Thoracic aorta (tissue), 2 donors: ENCODE measurements at places on chromosomes 7 and 10. TPM values are rescaled to one million over a fixed set of nuclear protein-coding genes. Genes with fewer than 3 reads are reported as not detected.

GRCh38 chr10:68180490-68180889 lies 51.4 kb downstream of the ATOH7 start:
- no peak for DNase-seq

- DNase-seq = no peak
Observed at GRCh38 chr7:79820387-79820786, 314.2 kb upstream of the GNAI1 start.

GRCh38 chr7:30142710-30143109 lies 7.9 kb downstream of the MTURN start:
- DNase-seq = no peak

DNA sequence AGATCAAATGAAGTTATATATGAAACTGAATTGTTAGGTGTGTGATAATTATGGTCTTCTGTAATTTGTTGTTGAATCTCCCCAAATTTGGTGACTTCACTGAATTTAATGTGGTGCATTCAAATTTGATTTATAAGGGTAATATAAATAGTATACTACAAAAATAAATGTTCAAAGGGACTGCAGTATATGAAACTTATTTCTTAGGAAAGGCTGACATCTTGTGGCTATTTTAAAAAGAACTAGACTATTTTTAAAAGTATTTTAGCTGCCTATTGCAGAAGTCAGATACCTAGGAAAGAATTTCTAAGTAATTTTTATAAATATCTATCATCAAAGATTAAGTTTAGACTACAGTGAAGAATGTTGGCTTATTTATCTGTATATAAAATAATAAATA lies 36.6 kb downstream of the ATRNL1 start:
- DNase-seq = no peak

Gene FAM25C
- total RNA-seq = not detected
